ENCODE measurements at places on chromosomes 3 and 15.

- DNase-seq: no peak
Observed at GRCh38 chr15:100201376-100202280, 140.1 kb downstream of the ADAMTS17 start.

- DNase-seq: no peak
Observed at GRCh38 chr3:124985349-124985748, 50.8 kb upstream of the MUC13 start.

- DNase-seq: no peak
Observed at GRCh38 chr3:152047465-152047864, 174.0 kb downstream of the SUCNR1 start.

- DNase-seq: peak; percentile 94
Observed at GRCh38 chr15:65077981-65078352, 1.4 kb downstream of the KBTBD13 start.

DNA sequence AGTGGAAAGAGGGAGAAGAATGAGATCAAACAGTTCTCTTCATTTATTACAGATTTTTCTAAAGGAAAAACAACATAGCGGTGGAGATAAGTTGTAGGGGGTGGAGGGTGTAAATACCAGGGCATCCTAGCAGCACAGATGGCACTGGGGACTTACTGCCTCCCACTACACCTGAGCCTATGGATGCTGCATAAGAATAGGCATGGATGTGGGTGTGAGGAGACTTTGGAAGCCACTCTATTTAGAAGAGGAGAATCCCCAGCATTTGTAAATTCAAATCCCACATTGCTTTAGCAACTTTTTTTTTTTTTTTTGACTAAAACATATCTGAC lies 27.4 kb upstream of the IL1RAP start:
- DNase-seq: peak; percentile 26

GRCh38 chr3:127081001-127081720 lies 98.2 kb downstream of the PLXNA1 start:
- no peak for DNase-seq

GRCh38 chr3:9397906-9398699 lies 688 bp downstream of the SETD5 start:
- peak; percentile 63 for DNase-seq

DNA sequence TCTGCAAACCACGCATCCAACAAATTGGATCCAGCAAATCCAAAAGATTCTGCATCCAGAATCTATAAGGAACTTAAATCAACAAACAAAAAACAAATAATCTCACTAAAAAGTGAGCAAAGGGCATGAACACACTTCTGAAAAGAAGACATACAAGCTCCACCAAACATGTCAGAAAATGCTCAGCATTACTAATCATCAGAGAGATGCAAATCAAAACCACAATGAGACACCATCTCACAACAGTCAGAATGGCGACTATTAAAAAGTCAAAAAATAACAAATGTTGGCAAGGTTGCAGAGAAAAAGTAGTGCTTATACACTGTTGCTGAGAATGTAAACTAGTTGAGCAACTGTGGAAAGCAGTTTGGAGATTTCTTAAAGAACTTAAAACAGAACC lies 21.6 kb upstream of the SLC25A36 start:
- no peak for DNase-seq

DNA sequence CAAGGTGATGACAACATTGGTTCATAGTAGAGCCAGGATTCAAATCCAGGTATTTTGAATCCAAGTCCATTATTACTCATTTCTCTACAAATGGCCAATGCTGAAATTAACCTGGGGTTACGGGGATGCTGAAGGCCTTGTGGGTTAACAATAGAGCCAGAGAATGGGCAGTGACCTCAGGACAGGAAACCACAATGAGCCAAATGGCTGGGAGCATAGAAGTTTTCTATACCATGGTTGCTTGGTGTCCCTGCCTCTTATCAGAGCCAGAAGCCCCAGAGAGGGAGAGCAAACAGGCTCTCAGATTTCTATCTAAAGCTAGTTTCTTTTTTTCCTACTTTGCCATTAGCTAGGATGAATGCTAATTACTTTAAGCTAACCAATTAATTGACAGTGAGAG lies 82.3 kb downstream of the TNIK start:
- DNase-seq: no peak

DNA sequence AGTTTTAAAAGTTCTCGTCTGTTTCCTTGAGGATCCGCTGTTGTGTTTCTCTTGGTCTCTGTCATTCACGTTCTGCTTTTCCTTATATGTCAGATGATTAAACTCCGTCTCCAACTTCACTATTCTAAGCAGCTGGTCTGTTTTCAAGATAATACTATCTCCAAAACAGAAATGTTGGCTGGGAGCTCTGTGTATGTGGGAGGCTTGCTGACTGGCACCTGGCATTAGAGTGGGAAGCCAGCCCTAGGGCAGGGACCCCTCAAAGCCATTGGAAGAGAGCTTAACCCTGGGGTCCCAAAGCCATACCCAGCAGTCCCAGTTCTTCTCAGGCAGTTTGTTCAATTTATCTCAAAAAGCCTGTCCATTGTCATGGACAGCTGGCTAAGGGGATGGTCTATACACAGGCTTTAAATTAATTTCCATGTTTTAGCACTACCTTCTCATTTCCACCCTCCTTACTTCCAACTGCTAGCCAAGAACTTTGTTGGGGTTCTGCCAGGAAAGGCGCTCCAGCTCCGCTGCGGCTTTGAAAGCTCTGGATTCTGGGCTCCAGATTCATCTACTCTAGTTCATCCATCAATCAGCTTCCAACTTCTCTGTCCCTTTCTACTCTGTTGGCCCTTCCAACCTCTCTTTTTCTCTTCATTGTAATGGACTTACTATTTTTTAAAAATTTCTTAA lies 9.2 kb downstream of the BTBD1 start:
- no peak for DNase-seq

- DNase-seq: peak; percentile 73
Observed at GRCh38 chr3:188037195-188037718, 116.7 kb upstream of the LPP start.
